ENCODE measurements at places on chromosomes 13 and 19.

- DNase-seq, result no peak
- no peaks in the 10 kb centered on the region for H3K36me3 ChIP-seq
- H3K4me1 ChIP-seq, result peaks cover 37% of the 10 kb centered on the region
- H3K27ac ChIP-seq, result no peak overlapping the region
These were observed 505 bp upstream of the ZIC2 start for GRCh38 chr13:99980824-99981734.

DNA sequence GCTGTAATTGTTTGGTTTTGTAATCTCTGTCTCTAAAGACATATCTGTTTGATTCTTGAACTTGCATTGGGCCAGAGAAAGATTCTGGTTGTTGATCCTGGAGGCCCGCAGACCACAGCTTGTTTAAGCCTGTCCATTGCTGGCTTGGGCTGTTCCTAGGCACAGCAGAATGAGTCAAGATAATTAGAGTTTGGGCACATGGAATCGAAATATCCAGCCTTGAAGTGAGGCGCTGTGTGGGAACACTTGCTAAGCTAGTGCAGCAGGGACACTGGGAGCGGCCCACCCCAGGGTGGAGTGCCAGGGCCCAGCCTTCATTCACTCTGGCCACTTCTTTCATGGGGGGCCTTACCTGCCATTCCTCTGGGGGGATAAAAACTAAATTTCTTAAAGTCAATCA, 219.7 kb downstream of the LMO7 start:
- no peaks in the 10 kb centered on the region for H3K36me3 ChIP-seq
- DNase-seq, result no peak
- H3K4me3 ChIP-seq, result no peak overlapping the region
- no peaks in the 10 kb centered on the region for H3K4me1 ChIP-seq
- no peaks in the 10 kb centered on the region for H3K27me3 ChIP-seq
- no peak overlapping the region for H3K27ac ChIP-seq

- no peaks in the 10 kb centered on the region for H3K36me3 ChIP-seq
- H3K27me3 ChIP-seq, result no peaks in the 10 kb centered on the region
- no peak overlapping the region for H3K27ac ChIP-seq
- no peak for DNase-seq
- no peak overlapping the region for H3K4me3 ChIP-seq
- H3K4me1 ChIP-seq, result no peaks in the 10 kb centered on the region
These were observed 726.0 kb upstream of the ARGLU1 start for GRCh38 chr13:107293924-107294323.

DNA sequence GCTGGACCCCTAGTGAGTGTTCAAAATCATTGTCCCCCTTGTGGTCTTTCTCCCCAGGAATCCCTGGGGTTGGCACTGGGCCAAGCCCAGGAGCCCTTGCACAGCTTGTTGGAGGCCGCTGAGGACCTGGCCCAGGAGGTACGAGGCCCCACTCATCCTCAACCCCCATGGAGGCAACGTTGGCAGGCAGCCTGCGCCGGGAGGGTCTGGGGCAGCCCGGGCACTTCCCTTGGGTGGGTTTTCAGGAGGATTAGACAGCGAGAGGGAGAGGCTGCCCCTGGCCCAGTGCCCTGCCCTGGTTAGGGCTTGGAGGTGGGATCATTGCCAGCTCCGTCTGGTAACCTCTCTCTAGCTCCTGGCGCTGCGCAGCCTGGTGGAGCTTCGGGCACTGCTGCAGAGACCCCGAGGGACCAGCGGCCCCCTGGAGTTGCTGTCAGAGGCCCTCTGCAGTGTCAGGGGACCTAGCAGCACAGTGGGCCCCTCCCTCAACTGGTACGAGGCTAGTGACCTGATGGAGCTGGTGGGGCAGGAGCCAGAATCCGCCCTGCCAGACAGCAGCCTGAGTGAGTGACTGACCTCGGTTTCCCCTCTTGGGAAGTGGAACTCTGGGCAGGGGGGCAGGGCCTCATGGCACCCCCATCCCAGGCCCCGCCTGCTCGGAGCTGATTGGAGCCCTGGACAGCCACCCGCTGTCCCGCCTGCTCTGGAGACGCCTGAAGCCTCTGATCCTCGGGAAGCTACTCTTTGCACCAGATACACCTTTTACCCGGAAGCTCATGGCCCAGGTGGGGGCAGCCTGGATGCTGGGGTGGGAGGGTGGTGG, 3.0 kb downstream of the ABCA7 start:
- H3K27me3 ChIP-seq, result no peaks in the 10 kb centered on the region
- H3K4me3 ChIP-seq, result no peak overlapping the region
- peaks cover 30% of the 10 kb centered on the region for H3K4me1 ChIP-seq
- H3K36me3 ChIP-seq, result peaks cover 24% of the 10 kb centered on the region
- H3K27ac ChIP-seq, result no peak overlapping the region
- no peak for DNase-seq
